ENCODE measurements at places on chromosomes 7 and 10. TPM values are rescaled to one million over a fixed set of nuclear protein-coding genes. Genes with fewer than 3 reads are reported as not detected.

- DNase-seq = no peak
Measured at GRCh38 chr10:111551001-111551400, 474.2 kb downstream of the ADRA2A start.

GRCh38 chr10:6300106-6300783 is 97.5 kb downstream of the PFKFB3 start:
- no peak for DNase-seq

- DNase-seq = peak; percentile 78
Measured at GRCh38 chr7:22723181-22723601, 3.8 kb upstream of the IL6 start.

GRCh38 chr7:106128836-106129235 is 16.7 kb upstream of the SYPL1 start:
- no peak for DNase-seq

DNA sequence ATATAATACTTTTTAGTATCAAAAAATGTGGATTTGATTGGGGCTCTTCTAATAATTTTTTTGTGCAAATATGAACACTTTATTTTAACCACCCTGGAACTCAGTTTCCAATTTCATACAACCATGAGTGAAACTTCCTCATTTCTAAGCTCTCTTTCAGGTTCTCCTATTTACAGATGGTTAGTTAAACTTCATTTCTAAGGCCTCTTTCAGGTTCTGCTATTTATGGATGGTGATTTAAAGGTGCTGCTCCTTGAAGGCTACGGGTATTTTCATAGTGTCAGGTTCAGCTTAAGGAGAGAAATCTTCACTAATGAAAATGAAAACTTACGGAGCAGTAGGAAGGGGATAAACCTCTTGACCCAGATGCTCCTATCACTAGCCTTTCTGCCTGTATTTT is 568.3 kb downstream of the KIF20B start:
- no peak for DNase-seq

DNA sequence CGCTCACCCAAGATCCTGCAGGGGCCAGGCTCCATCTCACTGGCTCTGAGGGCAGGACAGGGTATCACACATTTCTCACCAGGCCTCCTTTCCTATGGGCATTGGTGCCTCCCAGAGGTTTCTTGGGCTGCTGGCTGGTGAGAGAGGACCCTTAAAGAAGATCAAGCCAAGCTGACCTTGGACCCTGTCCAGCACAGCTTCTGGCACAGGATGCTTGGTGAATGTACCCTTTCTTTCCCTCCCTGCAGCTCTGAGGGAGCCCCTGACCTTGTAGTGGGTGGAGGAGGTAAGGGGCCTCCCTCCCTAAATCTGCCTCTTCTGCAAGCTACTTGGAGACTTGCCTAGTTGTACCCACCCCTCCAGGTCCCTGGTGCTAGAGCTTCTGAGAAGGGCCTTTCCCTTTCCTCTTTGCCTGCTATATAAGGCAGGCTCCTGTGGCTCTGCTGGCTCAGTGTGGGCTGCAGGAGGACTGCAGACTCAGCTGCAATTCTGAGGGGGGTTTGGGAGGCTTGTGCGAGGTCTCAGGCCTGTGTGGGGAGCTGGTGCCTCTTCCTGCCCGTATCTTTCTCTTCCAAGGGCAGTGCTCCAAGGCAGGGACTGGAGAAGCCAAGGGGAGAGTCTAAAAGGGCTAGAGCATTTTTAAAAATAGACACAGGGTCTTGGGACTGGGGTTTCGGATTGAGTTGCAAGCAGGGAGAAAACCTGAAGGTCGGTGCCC is 11.7 kb upstream of the TRIM8 start:
- no peak for DNase-seq

NT5C3A gene
- 20.4 TPM for total RNA-seq

CALN1 gene
- not detected for total RNA-seq

CALHM3 gene
- total RNA-seq = not detected

TMEM26 gene
- 3.9 TPM for total RNA-seq

DDIT4 gene
- total RNA-seq = 290 TPM

RET gene
- total RNA-seq = 0.43 TPM

All from osteocyte (in vitro differentiated cells).